Smooth muscle cell of the pulmonary artery (primary cell): ENCODE measurements at places on chromosomes 5 and 9. TPM values are rescaled to one million over a fixed set of nuclear protein-coding genes. Genes with fewer than 3 reads are reported as not detected.

Gene SAXO1
- under 0.01 TPM in 1 of 2 replicates, not detected in the other for total RNA-seq

Gene CDKN2B-AS1
- total RNA-seq = 1.3 and 1.8 TPM in 2 replicates

Gene ANXA1
- total RNA-seq = 637 and 658 TPM in 2 replicates

Gene PCDHGB6
- 3.9 and 4.8 TPM in 2 replicates for total RNA-seq

Gene PPP3R2
- not detected in 2 replicates for total RNA-seq

Gene GRXCR2
- not detected in 2 replicates for total RNA-seq

Gene GABRA1
- 0.17 TPM in 1 of 2 replicates, not detected in the other for total RNA-seq

Gene COL23A1
- 0.10 and 0.13 TPM in 2 replicates for total RNA-seq

Gene DMRT3
- total RNA-seq = not detected in 2 replicates

Gene CHMP5
- total RNA-seq = 86.9 and 96.8 TPM in 2 replicates

Gene TLE1
- 31.7 and 34.3 TPM in 2 replicates for total RNA-seq

Gene SPZ1
- total RNA-seq = not detected in 2 replicates

Gene IFNE
- 10.4 and 30.1 TPM in 2 replicates for total RNA-seq

Gene PRDM9
- not detected in 2 replicates for total RNA-seq

Gene CCDC127
- total RNA-seq = 8.2 and 9.4 TPM in 2 replicates

Gene OTP
- total RNA-seq = not detected in 2 replicates

Gene SLC46A2
- not detected in 2 replicates for total RNA-seq

Gene CA9
- 10.0 and 181 TPM in 2 replicates for total RNA-seq

Gene TAF1L
- under 0.01 TPM in 1 of 2 replicates, not detected in the other for total RNA-seq

Gene ZDHHC11B
- 0.07 TPM in 1 of 2 replicates, not detected in the other for total RNA-seq

Gene LAMC3
- total RNA-seq = 0.30 and 0.33 TPM in 2 replicates

Gene NFIL3
- total RNA-seq = 16.1 and 29.3 TPM in 2 replicates

Gene MYORG
- total RNA-seq = 2.2 and 2.5 TPM in 2 replicates

Gene PDCD1LG2
- total RNA-seq = 9.1 and 22.8 TPM in 2 replicates

Gene NAA35
- 18.8 and 22.0 TPM in 2 replicates for total RNA-seq

Gene CFAP90
- not detected in 2 replicates for total RNA-seq

Gene FOXD4L5
- total RNA-seq = 0.03 and 0.07 TPM in 2 replicates

Gene POMT1
- total RNA-seq = 36.2 and 40.2 TPM in 2 replicates

Gene DDX4
- total RNA-seq = not detected in 2 replicates

Gene WDR38
- total RNA-seq = not detected in 2 replicates

Gene SPINK13
- total RNA-seq = not detected in 2 replicates

Gene GOLM1
- total RNA-seq = 43.6 and 66.2 TPM in 2 replicates

Gene EGFLAM
- 2.9 and 13.8 TPM in 2 replicates for total RNA-seq

Gene CDH9
- not detected in 2 replicates for total RNA-seq

Gene IGFBPL1
- 0.20 TPM in 1 of 2 replicates, not detected in the other for total RNA-seq

Gene OBP2B
- not detected in 2 replicates for total RNA-seq
